ENCODE measurements at places on chromosomes 2 and 18.

GRCh38 chr2:69138793-69139459 lies 125.9 kb downstream of the ANTXR1 start:
- no peak for DNase-seq
- H3K27ac ChIP-seq: peak overlapping the region; percentile 68
- H3K27me3 ChIP-seq: no peaks in the 10 kb centered on the region
- no peaks in the 10 kb centered on the region for H3K36me3 ChIP-seq

- DNase-seq: no peak
- peak overlapping the region; percentile 62 for H3K4me3 ChIP-seq
- H3K27me3 ChIP-seq: no peaks in the 10 kb centered on the region
- H3K36me3 ChIP-seq: no peaks in the 10 kb centered on the region
- H3K4me1 ChIP-seq: no peaks in the 10 kb centered on the region
- H3K27ac ChIP-seq: no peak overlapping the region
Observed at GRCh38 chr2:10091182-10091888, 11.1 kb upstream of the CYS1 start.

DNA sequence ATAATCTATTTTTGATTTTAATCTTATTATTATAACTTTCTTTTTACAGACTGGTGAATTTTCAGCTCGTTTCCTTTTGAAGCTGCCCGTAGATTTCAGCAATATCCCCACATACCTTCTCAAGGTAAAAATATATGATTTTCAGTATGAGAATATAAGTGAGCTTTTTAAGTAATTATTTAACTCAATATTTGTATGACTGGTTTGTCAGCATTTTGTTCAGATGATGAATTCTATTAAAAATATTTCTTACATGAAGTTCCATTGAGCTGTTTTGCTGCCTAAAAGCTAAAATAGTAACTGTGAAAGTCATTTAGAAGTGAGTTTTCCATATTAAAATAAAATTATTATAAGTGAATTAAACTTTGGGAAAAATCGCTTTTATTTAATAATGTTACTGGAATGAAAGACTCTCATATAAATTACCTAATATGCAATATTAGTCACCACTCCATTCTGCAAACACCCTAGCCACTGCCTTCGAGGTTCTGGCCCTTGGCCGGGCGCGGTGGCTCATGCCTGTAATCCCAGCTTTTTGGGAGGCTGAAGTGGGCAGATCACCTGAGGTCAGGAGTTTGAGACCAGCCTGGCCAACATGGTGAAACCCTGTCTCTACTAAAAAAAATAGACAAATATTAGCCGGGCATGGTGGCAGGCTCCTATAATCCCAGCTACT lies 155.3 kb downstream of the BABAM2 start:
- peaks cover 18% of the 10 kb centered on the region for H3K4me1 ChIP-seq
- H3K36me3 ChIP-seq: no peaks in the 10 kb centered on the region
- no peak for DNase-seq
- no peak overlapping the region for H3K27ac ChIP-seq

DNA sequence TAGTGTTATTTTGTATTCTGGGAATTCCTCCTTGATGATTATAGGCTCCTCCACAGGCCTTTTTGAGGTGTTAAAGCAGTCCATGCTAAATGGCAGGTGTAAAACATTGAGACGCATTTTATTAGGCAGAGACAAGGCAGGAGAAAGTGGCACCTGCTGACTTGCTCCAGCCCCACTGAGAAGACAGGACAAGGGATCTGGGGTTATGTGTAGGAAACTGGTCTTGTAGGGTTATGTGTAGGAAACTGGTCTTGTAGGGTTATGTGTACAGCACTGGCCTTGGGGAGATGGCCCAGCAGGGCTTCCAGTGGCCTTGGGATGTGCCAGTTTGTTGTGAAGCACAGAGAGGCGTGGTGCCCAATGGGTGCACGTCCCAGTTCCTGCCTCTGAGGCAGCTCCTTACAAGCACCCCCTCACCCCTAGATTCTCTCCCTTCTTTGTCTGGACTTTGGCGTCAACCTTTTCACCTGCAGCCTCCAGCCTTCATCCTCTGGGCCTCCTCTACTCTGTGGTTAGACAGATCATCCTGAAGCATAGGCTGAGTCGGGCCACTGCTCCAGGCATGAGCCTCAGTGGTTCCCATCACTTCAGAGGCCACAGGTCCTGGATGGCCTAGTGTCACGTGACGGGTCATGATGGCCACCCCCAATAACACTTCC lies 921 bp upstream of the FABP1 start:
- H3K4me3 ChIP-seq: no peak overlapping the region
- DNase-seq: no peak

- H3K27me3 ChIP-seq: no peaks in the 10 kb centered on the region
- H3K36me3 ChIP-seq: no peaks in the 10 kb centered on the region
- H3K4me1 ChIP-seq: no peaks in the 10 kb centered on the region
Observed at GRCh38 chr18:3449512-3450011, 410 bp upstream of the TGIF1 start.

DNA sequence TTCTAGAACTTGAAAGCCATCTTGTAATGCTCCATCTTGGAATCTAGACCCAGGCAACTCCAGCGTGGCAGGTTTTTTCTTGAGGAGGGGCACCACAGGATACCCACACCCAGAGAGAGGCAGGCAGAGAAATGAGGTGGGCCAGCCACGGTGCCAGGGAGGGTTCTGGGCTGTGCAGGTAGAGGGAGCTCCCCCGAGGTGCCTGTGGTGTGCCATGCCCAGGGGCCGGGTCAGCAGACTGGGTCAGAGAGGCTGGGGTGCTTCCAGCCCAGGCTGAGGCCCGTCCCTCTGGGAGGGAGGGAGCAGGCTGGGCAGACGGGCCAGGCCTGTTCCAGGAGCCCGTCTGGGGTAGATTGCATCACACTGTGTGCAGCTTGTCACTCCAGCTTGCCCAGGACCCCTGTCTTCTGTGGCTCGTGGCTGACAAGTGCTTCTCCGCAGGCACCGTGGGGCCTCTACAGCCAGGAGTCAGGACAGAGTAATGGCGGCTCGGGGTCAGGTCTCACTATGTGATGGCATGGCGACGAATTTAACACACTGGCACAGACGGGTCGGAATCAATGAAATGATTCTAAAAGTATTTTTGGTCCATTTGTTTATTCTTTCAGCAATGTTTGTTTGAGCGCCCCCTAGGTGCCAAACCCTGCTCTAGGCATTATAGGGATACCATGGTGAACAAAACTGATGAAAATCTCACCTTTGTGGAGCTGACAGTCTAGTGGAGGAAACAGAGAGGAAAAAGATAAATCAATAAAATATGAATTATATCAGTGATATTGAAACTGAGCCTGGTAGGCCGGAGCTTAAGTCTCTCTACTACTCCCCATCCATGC lies 144.0 kb downstream of the ACOXL start:
- H3K27me3 ChIP-seq: no peaks in the 10 kb centered on the region
- no peak for DNase-seq
- no peaks in the 10 kb centered on the region for H3K4me1 ChIP-seq
- no peak overlapping the region for H3K4me3 ChIP-seq

- H3K36me3 ChIP-seq: no peaks in the 10 kb centered on the region
- H3K4me1 ChIP-seq: no peaks in the 10 kb centered on the region
- H3K27me3 ChIP-seq: no peaks in the 10 kb centered on the region
- no peak overlapping the region for H3K4me3 ChIP-seq
Observed at GRCh38 chr18:22674272-22674671, 256.6 kb upstream of the CTAGE1 start.

GRCh38 chr2:224283466-224283965 lies 118.4 kb downstream of the FAM124B start:
- H3K4me1 ChIP-seq: no peaks in the 10 kb centered on the region
- no peak for DNase-seq
- H3K27me3 ChIP-seq: no peaks in the 10 kb centered on the region
- no peaks in the 10 kb centered on the region for H3K36me3 ChIP-seq

- no peaks in the 10 kb centered on the region for H3K36me3 ChIP-seq
- peaks cover 5% of the 10 kb centered on the region for H3K4me1 ChIP-seq
- no peak for DNase-seq
Observed at GRCh38 chr2:181393472-181393871, 63.7 kb upstream of the ITGA4 start.

DNA sequence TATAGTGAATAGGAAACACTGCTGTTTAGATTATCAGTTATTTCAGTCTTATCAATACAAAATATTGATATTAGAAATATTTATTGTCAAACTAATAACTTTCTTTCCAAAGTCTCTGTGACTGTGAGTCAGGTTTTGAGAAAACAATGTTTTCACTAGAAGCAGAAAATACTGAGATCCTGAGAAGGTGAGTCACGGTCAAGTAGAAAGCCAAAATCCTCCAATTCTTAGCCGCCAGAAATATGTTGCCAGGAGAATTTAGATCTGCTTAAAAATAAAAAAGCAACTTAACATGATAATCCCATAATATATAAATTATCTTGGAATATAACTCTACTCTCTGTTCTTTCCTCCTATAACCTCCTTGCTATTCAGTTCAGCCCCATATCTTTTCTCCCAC lies 181.9 kb upstream of the NRXN1 start:
- no peaks in the 10 kb centered on the region for H3K4me1 ChIP-seq
- no peaks in the 10 kb centered on the region for H3K27me3 ChIP-seq
- no peaks in the 10 kb centered on the region for H3K36me3 ChIP-seq
- DNase-seq: no peak
- H3K27ac ChIP-seq: no peak overlapping the region
- no peak overlapping the region for H3K4me3 ChIP-seq

DNA sequence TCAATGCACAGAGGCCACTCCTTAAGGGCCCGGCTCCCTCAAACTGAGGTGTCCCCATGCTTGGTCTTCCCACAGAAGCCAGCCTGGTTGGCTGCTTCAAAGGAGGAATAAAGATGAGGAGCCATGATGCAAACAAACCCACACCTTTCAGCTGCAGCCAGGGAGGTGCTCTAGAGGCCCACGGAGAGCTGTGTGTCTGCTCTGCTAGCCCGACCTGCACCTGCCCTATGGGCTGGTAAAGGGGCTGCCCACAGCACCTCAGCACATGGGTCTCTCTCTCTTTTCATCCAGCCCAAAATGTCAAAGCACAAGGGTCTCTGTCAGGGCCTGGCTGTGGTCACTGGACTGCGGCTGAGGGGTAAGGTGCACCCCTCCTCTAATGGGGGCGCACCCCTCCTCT lies 132.1 kb downstream of the MSH2 start:
- no peak overlapping the region for H3K27ac ChIP-seq
- H3K27me3 ChIP-seq: no peaks in the 10 kb centered on the region
- no peaks in the 10 kb centered on the region for H3K36me3 ChIP-seq
- no peaks in the 10 kb centered on the region for H3K4me1 ChIP-seq
- H3K4me3 ChIP-seq: no peak overlapping the region

DNA sequence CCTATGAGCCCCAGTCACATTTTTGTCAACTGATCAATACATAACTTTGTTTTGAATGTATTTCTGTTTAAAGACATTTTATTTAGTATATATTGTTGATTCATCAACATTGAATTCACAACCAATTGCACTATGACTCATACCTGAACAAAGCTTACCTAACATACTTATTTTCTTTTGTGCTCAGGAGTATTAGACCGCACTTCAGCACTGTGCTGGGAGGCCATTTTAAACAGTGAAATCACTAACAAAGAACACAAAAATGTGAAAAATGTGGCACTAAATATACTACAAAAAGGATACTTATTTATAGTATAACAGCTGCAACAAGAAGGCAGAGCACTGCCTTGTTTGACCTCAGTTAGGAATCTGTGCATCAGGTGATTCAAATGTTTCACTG lies 12.4 kb upstream of the IFIH1 start:
- no peak for DNase-seq
- no peak overlapping the region for H3K27ac ChIP-seq
- H3K4me1 ChIP-seq: no peaks in the 10 kb centered on the region
- no peaks in the 10 kb centered on the region for H3K36me3 ChIP-seq
- no peak overlapping the region for H3K4me3 ChIP-seq
- no peaks in the 10 kb centered on the region for H3K27me3 ChIP-seq
